ENCODE measurements at places on chromosomes 2 and 18. TPM values are rescaled to one million over a fixed set of nuclear protein-coding genes. Genes with fewer than 3 reads are reported as not detected.

The TMEM200C gene
- under 0.01 TPM for total RNA-seq

The DHRS9 gene
- 0.42 TPM for total RNA-seq

The FBXO48 gene
- total RNA-seq: 0.52 TPM

The LBX2 gene
- total RNA-seq: 0.21 TPM

The CNOT9 gene
- 65.9 TPM for total RNA-seq

The FAHD2A gene
- 12.2 TPM for total RNA-seq

The TMEM163 gene
- total RNA-seq: 0.63 TPM

The ALPG gene
- total RNA-seq: not detected

The MAPK4 gene
- not detected for total RNA-seq

Measured in mononuclear cell (primary cell).